Activated CD4-positive, alpha-beta T cell treated with anti-CD3 and anti-CD28 coated beads, Interleukin-2, amount 50 U/mL, for 16 hours (primary cell): ENCODE measurements at places on chromosomes 5 and 9.

GRCh38 chr5:132876020-132876759 is 2.7 kb downstream of the LEAP2 start:
- DNase-seq: no peak

DNA sequence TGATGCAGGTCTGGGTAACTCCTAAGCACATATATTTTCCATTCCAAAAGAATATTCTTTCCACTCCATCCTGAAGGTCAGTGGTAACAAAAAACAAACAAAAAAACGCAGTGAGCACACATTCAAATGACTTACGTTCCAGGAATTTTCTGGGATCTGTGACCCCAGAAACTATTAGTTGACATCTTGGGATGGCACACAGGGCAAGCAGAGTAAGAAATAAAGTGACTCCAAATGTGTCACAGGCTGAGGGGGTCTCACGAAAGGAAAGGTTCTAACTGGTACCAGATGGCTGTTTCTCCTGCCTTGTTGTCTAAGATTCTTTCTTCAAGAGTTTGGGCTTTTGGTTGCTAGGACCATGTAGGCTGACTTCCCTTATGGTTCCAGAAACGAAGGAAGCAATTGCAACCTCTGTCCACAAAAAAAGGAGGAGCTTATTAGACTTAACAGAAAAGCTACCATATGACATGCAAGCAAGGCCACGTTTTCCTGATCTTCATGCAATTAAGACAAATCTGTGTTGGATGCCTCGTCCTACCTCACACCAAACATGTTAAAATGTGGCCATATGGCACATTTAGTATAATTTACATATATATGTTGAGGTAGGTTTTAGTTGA is 32.7 kb downstream of the PTGS1 start:
- DNase-seq: no peak

GRCh38 chr5:179241764-179242370 is 103.4 kb downstream of the ADAMTS2 start:
- DNase-seq: no peak

- DNase-seq: no peak
These were observed 15.6 kb downstream of the AK8 start for GRCh38 chr9:132862533-132862932.

- no peak for DNase-seq
These were observed 23.7 kb upstream of the SPZ1 start for GRCh38 chr5:80296121-80296520.

DNA sequence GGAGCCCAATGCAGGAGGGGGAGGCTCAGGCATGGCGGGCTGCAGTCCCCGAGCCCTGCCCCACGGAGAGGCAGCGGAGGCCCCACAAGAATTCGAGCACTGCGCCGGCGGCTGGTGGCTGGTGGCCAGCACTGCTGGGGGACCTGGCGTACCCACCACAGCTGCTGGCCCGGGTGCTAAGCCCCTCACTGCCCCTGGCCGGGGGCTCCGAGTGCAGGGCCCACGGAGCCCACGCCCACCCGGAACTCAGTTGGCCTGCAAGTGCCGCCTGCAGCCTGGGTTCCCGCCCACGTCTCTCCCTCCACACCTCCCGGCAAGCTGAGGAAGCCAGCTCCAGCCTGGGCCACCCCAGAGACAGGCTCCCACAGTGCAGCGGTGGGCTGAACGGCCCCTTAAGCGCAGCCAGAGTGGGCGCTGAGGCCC is 780.3 kb downstream of the DTWD2 start:
- DNase-seq: no peak

GRCh38 chr5:23763170-23763569 is 255.8 kb downstream of the PRDM9 start:
- DNase-seq: no peak

- DNase-seq: peak; percentile 30
These were observed 40.8 kb upstream of the LARP1 start for GRCh38 chr5:154714266-154714986.

GRCh38 chr9:102049586-102050246 is 311.3 kb upstream of the GRIN3A start:
- DNase-seq: no peak

DNA sequence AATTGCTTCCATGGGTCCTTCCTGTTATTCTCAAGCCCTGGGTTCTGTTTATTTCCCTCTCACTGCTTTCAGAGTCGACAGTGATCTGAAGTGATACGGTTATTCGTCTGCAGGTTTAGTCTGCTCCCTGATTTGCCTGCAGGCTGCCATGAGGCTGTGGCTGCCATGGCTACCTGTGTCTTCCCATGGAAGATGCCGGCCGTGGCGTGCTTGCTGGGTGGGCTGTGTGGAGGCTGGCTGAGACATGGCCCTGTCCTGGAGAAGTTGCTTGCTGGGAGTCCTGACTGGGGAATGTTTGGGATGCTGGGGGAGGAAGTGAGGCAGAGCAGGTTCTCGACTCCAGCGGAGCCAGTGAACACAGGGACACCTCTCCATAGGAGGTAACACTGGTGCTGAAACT is 104.1 kb upstream of the TBC1D2 start:
- DNase-seq: no peak

DNA sequence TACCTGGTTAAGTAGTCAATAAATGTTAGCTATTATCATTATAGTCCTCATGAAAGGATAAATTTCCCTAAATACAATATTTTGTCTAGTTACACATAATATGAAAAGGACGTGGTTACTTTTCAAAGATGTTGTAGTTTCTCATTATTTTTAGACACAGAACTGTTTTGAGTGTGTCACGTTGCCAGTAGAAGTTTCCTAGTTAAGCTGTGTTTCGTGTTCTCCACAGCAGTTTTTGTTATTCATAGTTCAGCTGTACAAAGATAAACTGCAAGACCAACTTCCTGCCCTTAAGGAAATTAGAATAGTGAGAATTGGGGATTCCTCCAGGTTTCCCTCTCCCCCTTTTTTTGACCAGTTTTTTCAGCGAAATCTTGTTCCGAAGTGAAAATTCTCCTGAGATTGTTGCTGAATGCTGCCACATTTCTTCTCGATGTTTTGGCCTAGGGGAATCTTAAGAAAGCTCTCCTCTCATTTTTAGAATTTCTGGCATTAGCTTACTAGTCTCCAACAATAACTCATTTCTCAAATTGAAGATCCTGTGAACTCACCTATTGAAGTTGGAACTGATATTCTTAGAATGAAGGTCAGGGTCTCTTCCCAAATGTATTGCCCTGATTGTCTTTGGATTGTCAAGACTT is 176.1 kb downstream of the PAM start:
- DNase-seq: no peak

GRCh38 chr5:60577116-60577515 is 122.8 kb downstream of the DEPDC1B start:
- DNase-seq: no peak

GRCh38 chr5:55101556-55102276 is 730 bp upstream of the GZMA start:
- DNase-seq: peak; percentile 65

- no peak for DNase-seq
These were observed 156.6 kb upstream of the SPRY4 start for GRCh38 chr5:142481410-142481809.

- DNase-seq: no peak
These were observed 81.0 kb upstream of the HTR4 start for GRCh38 chr5:148735301-148735835.

DNA sequence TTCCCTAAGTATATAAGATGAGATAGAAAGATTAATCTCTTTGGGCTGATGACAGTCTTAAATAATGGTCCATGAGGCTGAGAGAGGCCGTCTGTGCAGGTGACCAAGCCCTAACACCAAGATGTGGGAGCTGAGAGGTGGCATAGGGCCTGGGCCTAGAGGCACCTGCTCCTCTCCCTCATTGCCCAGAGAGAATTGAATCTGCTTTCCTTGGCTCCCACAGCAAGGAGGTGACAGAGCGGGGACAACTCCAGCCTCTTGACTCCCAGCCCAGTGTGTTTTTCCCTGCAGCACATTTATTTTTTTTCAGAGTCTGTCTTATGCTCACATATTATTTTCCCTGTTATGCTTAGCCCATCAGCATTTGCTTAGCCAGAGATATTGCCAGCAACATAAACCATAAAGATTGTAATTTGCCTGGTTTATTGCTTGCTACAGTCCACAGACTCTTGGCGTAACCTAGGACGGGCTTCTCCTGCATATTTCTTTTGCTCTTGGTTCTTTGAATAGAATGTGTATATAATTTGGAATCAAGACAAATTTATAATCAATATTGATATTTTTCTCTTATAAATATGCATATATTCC is 105.6 kb downstream of the NTRK2 start:
- DNase-seq: no peak

DNA sequence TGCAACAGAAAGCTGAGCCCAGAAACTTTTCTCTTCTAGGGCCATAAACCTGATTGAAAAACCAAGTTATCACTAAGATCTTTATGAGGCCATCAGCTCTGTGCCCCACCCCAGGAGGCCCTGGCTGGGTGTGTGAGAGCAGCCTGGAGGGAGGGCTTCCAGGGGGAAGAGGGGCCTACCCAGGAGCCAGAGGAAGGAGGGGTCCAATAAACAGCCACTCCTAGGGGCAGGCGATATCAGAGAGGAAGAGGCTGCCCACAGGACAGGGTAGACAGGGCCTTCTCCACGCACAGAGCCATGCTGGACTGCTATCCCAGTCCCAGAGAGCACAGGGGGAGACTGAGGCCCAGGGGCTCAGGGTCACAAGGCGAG is 4.5 kb upstream of the CDX1 start:
- DNase-seq: no peak
